Right atrium auricular region (tissue), 2 donors: ENCODE measurements at places on chromosomes 5 and 9. TPM values are rescaled to one million over a fixed set of nuclear protein-coding genes. Genes with fewer than 3 reads are reported as not detected.
A peak's percentile ranks its signal among the peaks of the same experiment; 100 is the strongest.

- DNase-seq, result no peak
- no peaks in the 10 kb centered on the region for H3K36me3 ChIP-seq
- no peak overlapping the region for H3K4me3 ChIP-seq
- no peaks in the 10 kb centered on the region for H3K4me1 ChIP-seq
- H3K27ac ChIP-seq, result no peak overlapping the region
These were observed 203.0 kb downstream of the KDM4C start for GRCh38 chr9:6960777-6961176.

DNA sequence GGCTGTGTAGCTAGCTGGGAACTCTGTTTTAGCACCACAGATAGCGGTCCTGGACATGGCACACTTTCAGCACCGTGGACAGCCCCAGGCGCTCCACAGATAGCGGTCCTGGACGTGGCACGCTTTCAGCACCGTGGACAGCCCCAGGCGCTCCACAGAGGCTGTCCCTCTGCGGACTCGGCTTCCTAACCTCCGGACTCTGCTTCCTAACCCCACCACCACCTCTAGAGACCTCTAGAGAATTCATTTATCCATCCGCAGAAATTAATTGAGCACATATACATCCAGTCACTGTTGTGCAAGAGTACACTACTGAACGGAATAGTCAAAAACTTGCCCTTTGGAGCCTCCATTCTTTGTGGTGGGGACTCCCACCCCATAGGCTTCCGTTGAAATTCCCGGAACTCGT lies 27.4 kb downstream of the UNC5A start:
- no peaks in the 10 kb centered on the region for H3K36me3 ChIP-seq
- no peaks in the 10 kb centered on the region for H3K4me1 ChIP-seq
- H3K27ac ChIP-seq, result no peak overlapping the region

The SLIT3 gene
- total RNA-seq, result 85.8 TPM

- H3K27ac ChIP-seq, result no peak overlapping the region
- no peak overlapping the region for H3K4me3 ChIP-seq
These were observed 774.7 kb upstream of the EDIL3 start for GRCh38 chr5:85159395-85159794.

The RASEF gene
- 0.16 TPM for total RNA-seq

The GRIA1 gene
- total RNA-seq, result 1.2 TPM

GRCh38 chr5:170491479-170491878 lies 12.3 kb upstream of the KCNIP1 start:
- H3K27me3 ChIP-seq, result no peaks in the 10 kb centered on the region
- no peaks in the 10 kb centered on the region for H3K4me1 ChIP-seq
- H3K27ac ChIP-seq, result peak overlapping the region; percentile 23
- H3K4me3 ChIP-seq, result no peak overlapping the region
- H3K36me3 ChIP-seq, result no peaks in the 10 kb centered on the region

DNA sequence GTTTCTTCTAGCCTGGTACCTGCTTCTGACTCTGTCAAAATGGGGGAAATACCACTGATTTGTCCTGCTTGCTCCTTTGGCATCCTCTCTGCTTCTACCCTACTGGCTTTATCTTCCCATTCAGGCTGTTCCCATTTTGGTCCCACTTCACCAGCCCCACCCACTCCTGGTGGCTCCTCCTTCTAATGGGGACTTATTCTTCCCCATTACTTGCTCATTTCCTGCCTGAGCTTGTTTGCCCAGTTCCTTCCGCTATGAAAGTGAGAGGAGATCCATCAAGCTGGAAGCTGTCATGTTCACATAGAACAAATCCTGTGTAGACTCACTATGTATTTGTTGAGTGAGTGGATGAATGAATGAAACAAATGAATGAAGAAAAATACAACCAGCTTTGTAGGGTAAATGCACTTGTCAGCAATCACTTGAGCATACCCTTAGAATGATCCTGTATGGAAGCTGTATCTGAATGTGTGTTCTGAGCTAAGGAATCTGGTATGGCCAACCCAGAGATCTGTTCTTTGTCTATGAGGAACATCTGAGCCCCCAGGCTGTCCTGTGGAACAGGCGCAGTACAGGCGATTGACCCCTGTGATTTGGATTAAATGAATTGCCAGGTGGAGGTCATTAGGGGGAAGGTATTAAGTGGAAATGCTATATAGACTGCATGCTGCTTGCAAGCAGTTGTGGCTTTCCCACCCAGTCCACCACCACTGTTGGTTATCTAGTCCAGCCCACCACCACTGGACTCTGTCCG lies 89.5 kb downstream of the APBA1 start:
- no peak overlapping the region for H3K4me3 ChIP-seq
- H3K36me3 ChIP-seq, result no peaks in the 10 kb centered on the region
- DNase-seq, result no peak
- no peak overlapping the region for H3K27ac ChIP-seq
- no peaks in the 10 kb centered on the region for H3K4me1 ChIP-seq

The MACROH2A1 gene
- 179 TPM for total RNA-seq

The ZDHHC12 gene
- total RNA-seq, result 22.8 TPM

DNA sequence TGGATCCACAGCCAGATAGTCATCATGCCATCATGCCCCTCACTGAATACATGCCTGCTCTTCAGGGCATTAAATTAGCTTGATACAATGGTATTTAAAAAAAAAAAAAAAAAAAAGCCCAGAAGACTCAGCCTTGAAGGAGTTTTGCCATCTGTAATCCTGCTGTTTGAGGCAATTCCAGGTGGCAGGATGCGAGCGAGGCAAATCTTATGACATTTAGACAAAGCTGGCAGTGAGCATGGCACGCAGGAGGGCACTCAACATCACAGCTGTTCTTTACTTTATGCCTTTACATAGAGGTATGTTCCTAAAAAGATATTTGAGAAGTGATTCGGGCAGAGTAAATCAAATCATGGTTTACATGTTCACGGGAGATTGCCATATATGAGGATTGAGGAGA lies 692.0 kb upstream of the DMAC1 start:
- no peak overlapping the region for H3K27ac ChIP-seq
- H3K27me3 ChIP-seq, result no peaks in the 10 kb centered on the region
- H3K4me1 ChIP-seq, result no peaks in the 10 kb centered on the region
- H3K4me3 ChIP-seq, result no peak overlapping the region
- no peak for DNase-seq
